ENCODE measurements at places on chromosomes 7 and 10.

- DNase-seq, result no peak
These were observed 1.6 kb downstream of the ACHE start for GRCh38 chr7:100893910-100894721.

DNA sequence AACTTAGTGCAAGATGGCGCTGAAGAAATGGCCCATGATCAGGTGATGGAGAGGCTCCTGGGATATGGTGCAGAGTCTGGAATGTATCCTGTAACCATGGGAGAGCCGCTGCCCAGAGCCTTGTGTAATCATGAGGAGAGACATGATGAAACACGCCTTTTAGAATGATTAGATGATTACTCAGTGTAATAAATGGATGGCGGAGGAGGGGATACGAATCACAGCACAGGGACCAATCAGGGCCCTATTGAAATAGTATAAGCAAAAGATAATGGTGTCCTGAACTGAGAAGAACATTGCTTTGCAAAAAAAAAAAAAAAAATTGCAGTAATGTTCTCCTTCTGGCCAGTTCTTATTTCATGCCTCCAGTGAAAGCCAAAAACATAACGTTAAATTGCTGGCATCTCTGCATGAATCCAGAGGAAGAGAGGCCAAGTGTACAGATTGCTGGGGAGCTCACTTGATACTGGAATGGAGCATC is 668.5 kb upstream of the AUTS2 start:
- DNase-seq, result no peak

GRCh38 chr7:65379318-65379717 is 5.7 kb downstream of the ZNF92 start:
- DNase-seq, result no peak

DNA sequence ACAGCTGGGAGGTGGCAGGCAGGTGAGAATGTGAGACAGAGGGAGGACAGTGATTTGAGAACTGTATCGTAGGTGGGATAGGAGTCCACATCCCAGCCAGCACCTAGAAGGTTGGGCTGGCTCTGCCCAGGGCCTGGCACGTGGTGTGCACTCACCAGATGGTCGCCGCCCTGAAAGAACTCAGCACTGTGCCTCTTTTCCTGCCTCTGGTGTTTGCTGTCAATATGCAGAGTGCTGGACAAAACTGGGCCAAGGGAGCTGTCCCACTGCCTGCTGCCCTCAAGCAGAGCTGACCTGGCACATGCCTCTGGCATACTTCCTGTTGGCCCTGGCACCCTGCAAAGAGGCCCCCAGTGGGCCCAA is 36.8 kb downstream of the CHST3 start:
- DNase-seq, result no peak

DNA sequence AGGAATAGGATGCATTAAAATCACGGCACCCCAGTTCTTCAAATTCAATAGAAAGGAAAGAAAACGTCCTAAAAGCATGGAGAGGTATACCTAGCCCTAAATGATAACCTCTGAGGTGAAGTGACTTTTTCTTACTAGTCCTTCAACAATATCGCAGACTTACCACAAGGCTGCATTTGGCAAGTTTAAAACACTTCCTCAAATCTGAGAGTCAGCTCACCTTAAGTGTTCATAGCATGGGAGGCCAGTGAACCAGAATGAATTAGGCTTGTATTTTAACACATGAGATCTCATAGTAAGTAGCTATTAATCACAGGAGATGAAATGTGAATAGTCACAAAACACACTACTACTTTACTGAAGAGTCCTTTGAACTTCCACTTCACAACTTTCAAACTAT is 124.2 kb downstream of the RNF32 start:
- DNase-seq, result no peak

GRCh38 chr10:126391192-126391885 is 3.1 kb upstream of the ADAM12 start:
- DNase-seq, result no peak

DNA sequence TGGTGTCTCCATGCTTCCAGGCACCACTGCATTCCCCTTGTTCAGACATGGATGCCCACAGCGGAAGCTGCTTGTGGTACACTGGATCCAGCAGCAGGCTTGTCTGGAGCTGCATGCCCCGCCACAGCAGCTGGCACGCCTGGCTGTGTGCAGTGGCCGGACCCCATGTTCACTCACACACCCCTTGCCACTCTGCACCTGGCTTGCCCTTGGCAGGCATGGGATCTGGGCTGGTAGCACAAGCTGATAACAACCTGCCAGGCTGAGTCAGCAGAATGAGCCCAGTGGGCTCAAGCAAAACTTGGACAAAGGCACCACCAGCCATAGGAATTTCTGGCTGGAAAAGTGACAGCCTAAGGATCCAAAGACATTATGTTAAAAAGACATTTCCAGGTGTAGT is 91.8 kb upstream of the TMEM168 start:
- DNase-seq, result no peak

DNA sequence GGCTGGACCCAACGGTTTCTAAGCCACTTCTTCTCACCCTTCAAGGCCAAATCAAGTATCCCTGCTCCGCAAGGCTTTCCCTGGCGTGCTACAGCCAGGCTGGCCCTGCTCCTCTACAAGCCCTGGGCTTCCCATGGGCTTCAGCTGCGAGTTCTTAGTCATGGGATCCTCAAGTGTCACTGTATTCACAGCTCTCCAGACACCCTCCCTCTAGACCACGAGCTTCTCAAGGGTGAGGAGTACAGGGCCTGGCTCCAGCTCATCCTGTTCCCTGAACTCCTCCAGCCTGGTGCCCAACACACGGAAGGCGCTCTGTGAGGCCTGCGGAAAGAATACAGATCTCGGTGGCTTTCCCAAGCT is 38.8 kb downstream of the FAM53B start:
- DNase-seq, result no peak

DNA sequence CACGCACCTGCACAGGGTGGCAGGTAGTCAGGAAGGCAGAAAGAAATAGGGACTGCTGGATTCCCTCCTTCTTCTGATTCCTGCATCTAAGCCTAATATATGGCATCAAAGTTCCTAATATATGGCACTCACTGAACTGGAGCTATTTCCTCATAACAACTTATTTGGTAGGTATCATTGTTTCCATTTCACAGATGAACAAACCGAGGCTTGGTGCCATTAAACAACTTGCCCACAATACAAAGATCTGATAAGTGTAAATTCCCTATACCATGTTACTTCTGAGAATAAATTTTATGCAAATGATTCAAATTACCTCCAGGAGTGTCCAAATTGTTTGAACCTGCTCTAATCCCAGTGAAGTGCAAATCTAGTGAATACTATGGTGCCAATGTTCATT is 2.1 kb upstream of the FAM171A1 start:
- DNase-seq, result no peak
